ENCODE measurements at places on chromosomes 16 and 17.

GRCh38 chr16:68062910-68063393 lies 22.2 kb upstream of the NFATC3 start:
- DNase-seq = no peak

GRCh38 chr16:66508914-66509496 lies 40.9 kb downstream of the TK2 start:
- DNase-seq = no peak

- DNase-seq = no peak
These were observed 822.4 kb upstream of the RBFOX1 start for GRCh38 chr16:6510261-6510660.

- no peak for DNase-seq
These were observed 11.1 kb downstream of the LDHD start for GRCh38 chr16:75105306-75106061.

DNA sequence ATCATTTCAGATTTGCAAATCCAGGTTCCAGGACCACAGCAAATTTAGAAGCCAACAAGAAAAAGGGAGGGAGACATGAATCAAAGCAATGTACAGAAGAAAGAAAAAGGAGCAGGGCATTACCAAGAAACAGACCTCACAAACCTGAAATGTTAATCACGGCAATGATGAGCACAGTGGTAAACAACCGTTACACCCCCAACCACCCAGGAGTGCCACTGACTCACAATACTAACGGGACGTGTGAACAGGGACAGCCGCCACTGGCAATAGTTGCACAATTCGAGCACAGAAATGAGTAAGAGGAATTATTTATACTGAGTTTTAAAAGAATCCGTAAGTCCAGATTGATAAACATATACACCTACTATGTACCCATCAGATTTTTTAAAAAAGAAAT lies 13.8 kb downstream of the USP22 start:
- DNase-seq = no peak

DNA sequence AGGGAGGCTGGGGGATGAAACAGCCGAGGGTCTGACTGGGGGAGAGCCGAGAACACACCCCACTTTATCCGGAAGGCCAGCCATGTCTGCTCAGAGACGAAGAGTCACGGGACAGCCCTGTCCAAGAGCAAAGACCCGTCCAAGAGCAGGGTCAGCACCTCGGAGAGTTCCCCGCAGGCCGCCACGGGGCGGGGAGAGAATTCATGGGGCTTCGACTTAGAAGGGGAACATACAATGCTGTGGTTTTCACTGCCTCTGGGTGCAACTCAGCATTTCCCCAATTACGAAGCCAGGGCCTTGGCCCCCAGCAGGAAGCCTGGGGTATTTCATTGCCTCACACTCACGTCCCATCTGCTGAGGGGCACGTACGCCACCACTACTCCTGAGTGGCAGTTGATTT lies 59.3 kb downstream of the JPH3 start:
- no peak for DNase-seq

DNA sequence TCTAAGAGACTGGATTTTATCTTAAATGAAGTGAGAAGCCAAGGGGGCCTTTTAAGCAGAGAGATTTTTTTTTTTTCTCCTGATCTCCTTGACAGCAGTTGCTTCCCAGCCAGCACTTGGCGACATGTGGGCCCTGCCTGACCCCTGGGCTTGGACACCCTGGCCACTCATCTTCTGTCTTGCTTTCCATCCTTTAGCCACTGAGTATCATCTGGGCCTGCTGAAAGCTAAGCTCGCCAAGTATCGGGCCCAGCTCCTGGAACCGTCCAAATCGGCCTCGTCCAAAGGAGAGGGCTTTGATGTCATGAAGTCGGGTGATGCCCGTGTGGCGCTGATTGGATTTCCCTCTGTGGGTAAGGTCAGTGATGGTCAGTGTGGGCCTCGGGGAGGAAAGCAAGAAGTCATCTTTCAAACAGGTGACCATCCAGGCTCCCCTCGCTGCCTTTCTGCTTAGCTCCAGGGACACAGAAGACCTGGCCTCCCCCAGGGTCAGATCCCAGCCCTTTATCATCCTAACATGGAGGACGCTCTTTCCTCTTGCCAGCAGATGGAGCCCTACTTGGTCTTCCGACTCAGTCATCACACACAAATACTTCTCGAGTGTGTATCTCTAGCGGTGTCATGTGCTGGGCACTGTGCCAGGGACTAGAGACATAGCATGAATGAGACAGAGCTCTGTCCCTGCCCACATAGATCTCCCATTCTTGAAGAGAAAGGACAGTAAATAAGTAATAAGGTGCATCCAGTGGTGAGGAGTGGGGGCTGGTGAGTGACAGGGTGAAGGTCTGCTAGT lies 6.1 kb downstream of the DRG2 start:
- no peak for DNase-seq

DNA sequence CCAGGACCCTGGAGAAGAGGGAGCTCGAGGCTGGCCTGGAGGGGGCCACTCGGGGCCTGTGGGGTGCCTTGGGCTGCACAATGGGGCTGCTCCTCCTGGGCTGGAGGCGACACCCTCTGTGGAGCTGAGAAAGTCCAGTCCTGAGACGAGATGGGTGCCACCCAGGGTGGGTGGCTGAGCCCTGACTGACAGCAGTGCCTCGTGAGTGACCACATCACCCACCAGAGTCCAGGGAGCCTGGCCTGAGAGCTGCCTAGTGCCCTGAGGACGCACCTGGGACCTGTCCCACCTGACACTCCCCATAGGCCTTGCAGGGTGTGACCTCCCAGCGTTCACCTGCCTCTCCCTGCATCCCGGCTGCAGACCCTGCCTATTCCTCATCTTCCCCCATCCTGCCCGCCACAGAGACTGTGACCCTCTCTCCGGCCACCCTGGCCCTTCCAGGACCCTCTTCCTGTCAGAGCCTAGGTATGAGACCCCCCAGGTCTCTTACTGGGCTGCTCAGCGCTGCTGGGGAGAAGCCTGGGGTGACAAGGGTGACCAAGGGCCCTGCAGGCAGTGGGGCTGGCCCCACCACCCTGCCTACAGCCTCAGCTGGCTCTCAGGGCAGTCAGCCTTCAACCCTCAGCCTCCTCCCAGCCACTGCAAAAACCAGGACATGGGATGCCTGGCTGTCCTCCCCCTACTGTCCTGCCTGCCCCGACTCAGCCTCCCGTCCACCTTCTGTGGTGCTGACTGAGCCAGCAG lies 41.2 kb downstream of the TNFRSF13B start:
- no peak for DNase-seq

DNA sequence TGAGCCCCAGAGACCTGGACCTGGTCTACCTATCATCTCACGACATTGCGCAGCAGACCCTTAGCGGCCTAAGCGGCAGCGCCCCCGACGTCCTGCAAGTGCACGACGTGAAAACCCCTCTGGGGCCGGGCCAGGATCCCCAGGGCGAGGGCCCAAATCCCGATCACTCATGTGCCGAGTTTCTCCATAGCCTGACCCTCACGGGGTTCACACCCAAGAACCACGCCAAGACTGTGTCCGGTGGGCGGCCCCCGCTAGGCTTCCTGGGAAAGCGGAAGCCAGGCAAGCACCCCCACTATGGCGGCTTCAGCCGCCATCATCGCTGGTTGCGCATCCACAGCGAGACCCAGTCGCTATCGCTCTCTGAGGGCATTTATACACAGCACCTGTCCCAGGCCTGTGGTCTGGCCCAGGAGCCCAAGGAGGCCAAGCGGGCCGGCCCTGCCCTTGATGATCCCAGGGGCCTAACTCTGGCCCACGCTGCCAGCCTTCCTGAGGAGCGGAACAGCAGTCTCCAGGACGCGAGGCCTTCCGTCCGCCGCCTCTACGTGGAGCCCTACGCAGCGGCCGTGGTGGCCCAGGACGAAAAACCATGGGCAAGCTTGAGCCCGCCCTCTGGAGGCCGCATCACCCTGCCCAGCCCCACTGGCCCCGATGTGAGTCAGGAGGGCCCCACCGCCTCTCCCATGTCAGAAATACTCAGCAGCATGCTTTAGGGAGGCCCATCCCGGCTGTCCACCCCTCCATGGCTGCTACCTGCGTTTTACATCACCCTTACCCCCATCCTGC lies 82.8 kb upstream of the NOG start:
- no peak for DNase-seq

DNA sequence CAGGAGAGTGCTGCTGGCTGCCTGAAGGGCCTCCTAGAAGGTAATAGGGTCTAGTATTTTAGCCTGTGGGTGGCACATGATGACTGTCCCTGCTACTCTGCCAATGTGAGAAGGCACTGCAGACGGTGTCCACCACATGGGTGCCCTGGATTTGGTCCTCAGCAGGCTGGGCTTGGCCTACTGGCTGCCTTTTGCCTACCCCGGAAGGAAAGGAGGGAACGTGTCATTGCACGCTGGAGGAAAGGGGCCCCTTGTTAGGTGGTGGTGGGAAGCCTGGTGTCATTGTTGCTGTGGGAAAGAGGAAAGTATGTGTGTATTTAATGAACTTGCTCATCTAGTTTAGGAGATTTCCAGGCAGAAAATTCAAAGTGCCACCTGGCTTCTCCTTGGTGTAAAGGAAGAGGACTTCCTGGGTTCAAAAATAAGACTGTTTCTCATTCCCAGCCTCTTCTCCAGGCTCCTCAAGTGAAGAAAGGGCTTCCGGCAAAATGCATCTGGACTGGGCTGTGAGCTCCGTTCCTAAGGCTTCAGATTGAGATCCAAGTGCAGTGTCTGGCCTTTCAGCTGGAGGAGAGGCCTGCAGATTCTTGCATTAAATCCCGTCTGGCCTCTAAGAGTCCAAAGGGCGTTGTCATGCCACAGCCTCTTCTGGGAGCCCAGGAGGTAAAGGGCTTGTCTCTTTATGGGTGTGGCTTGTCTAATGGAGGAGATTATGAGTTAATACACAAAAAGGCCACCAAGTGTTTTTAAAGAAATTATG lies 55.1 kb downstream of the RPTOR start:
- DNase-seq = no peak

- DNase-seq = no peak
These were observed 41.1 kb downstream of the FTO start for GRCh38 chr16:53745086-53745485.

All from AG09319 (cell line).